ENCODE measurements at places on chromosomes 7 and 10.

DNA sequence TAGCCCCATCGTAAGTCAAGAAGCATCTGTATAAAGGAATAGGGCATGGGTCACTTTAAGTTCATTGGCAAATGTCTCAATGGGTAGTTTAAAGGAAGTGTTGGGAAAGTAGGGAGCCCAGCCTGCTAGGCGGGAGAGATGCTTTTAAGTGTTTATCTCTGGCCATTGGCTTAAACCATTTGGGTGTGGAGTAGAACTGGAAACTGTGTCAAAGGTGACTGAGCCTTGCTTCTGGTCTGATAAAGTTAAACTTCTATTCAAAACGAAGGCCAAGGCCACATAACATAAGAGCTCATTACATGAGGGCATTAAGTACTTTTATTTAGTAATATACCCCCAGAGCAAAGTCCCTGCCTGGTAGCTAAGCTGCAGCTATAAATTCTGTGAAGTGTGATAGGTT lies 148.7 kb downstream of the SPAG6 start:
- no peak for DNase-seq

- DNase-seq: peak; percentile 47
Measured at GRCh38 chr10:60964257-60965235, 20.6 kb upstream of the RHOBTB1 start.

DNA sequence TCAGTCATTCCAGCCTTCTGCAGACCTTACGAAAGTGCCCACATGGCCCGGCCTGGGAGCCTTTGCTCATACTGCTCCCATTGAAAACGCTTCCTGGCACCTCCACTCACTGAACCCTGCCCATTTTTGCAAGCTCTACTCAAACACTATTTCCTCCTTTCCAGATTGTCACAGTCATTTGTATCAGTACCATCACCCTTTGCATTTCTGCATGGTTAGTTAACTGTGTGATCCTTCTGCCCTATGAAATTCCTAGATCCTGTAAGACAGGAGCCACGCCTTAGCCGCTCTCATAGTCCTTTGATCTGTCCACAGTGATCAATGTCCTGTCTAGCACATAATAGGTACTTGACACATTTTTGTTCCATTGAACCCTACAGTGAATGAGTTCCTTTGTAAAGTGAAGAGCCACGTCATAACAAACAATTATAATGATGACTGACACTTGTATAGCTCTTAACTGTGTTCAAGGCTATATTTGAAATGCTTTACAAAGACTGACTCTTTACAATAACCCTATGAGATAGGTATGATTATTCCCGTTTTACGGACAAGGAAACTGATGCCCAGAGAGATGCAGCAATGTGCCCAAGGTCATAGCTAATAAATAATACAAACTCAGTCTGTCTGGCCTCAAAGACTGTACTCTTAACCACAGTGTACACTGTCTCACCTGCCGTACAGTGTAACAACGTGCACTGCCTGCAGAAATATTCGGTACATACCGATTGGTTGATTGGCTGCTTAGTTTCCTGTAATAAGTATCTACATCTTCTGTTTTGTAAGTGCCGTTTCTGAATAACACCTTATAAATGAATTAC lies 16.6 kb upstream of the ITIH2 start:
- DNase-seq: no peak

GRCh38 chr7:99312316-99313203 lies 13.1 kb upstream of the ARPC1A start:
- peak; percentile 12 for DNase-seq

GRCh38 chr7:72028267-72028666 lies 383.9 kb downstream of the CALN1 start:
- no peak for DNase-seq

GRCh38 chr10:33092596-33092995 lies 134.6 kb upstream of the ITGB1 start:
- DNase-seq: no peak

- no peak for DNase-seq
Measured at GRCh38 chr10:6203331-6204062, 765 bp downstream of the PFKFB3 start.

DNA sequence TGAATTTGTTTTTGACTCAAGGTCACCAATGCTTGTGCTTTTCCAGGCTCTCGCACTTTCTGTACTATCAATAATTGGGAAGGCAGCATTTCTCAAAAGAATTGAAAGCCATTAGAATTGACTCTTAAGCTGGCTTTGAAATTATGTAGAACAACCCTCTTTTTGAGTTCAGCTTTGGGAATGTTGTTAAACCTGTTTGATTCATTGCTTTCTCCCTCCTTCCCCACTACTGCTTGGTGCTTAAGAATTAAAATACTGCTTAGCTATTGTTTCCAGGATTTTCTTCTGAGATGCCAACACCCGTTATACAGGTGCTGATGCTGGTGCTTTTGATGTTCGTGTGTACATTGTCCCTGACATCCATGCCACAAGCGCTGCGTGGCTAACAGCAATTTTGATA lies 15.5 kb upstream of the FZD8 start:
- no peak for DNase-seq

DNA sequence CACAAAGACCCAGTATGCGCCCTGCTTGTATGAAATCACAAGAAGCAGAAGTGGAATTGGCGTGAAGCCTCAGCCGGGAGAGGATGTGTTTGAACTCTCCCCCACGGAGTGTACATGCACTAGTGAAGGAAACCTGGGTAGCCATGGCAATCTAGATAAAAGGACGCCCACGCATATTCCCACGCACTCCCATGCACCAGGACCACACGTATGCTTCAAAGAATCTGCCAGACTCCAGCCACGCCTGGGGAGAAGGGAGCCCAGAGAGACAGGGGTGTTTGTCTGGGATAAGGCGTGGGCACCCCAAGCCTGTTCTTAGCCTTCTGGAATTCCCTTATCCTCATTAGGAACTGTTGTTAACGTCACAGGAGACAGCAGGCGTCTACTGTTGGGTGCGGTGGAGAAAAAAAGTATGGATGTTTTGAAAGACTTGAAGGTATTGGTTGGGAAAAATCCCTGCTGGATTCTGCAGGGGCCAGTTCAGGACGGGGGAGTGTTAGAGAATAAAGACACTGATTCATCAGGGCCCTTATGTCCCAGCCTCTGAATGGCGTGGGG lies 28.9 kb upstream of the ECHDC3 start:
- no peak for DNase-seq

DNA sequence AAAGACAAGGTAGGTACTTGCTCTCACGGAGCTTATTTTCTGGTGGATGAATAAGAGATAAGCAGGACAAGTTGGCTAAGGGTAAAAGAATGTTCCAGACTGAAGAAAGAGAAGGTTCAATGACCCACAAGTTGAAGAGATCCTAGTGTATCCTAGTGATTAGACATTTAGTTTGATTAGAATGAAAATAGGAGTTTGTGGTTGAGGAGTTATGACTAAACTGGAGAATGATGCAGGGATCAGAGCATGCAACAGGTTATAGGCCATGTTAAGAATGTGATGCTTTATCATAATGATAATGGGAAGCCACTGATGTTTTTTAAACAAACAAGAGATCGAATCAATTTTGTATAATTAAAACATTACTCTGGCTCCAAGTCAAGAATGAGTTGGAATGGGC lies 357.2 kb downstream of the HPSE2 start:
- no peak for DNase-seq

- no peak for DNase-seq
Measured at GRCh38 chr7:93238748-93239147, 6.6 kb downstream of the VPS50 start.

DNA sequence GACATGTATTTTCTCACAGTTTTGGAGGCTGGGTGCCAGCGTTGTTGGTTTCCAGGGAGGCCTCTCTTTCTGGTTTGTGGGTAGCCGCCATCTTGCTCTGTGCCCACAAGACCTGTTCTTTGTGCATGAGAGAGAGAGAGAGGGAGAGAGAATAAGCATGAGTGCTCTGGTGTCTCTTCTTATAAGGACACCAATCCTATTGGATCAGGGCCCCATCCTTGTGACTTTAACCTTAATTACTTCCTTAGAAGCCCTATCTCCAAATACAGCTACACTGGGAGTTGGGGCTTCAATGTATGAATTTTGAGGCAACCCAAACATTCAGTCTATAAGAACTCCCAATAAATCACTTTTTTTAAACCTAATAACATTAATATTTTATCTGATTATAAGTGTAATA lies 114.6 kb downstream of the PARP12 start:
- no peak for DNase-seq

- DNase-seq: no peak
Measured at GRCh38 chr7:134839298-134839697, 59.9 kb downstream of the CALD1 start.

- no peak for DNase-seq
Measured at GRCh38 chr10:23172429-23173213, 19.5 kb upstream of the PTF1A start.

DNA sequence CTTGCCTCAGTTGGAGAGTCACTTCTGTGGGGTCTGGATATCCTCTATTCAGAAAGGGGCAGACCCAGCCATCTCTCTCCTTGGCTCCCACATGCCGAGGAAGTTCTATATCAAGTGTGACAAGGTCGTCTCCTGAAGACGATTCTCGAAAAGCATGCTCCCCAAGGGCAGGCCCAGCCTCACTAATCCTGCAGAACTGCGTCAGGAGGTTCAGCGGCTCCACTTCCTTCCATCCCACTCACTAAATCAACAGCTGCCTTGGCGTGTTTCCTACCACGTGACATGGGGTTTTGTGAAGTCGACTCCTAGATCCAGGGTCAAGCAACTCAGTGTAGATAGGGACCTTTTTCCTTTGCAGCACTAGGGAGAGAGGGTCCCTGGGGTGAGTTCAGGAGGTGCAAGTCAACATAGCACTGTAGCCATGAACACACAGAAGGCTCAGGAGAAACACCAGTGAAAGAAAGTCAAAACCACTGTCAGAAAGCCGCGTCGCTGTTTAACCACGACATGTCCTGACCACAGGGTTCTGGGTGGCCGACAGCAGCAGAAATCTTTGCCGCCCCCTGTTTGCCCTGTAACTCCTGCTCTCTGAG lies 156.4 kb downstream of the PRPF18 start:
- no peak for DNase-seq

- no peak for DNase-seq
Measured at GRCh38 chr7:83655951-83656556, 7.1 kb upstream of the SEMA3E start.

DNA sequence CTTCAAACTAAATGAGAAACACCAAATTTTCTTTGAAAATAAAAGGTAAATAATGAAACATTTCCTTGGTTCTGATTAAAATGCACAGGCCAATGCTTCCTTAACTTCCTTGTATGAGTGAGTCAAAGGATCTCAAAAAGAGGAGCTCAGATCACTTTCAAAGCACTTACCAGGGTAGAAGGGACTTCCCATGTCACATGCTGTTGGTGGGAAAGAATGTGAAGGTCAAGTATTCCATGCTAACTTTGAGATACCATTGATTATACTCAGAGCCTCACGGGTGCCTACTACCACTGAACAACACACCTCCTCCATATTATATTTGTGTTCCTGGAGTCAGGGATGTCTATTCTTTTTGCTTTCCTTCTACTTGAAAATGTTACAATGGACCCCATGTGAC lies 233.5 kb upstream of the KIAA1217 start:
- no peak for DNase-seq

- DNase-seq: no peak
Measured at GRCh38 chr7:122082670-122083069, 61.4 kb downstream of the AASS start.

DNA sequence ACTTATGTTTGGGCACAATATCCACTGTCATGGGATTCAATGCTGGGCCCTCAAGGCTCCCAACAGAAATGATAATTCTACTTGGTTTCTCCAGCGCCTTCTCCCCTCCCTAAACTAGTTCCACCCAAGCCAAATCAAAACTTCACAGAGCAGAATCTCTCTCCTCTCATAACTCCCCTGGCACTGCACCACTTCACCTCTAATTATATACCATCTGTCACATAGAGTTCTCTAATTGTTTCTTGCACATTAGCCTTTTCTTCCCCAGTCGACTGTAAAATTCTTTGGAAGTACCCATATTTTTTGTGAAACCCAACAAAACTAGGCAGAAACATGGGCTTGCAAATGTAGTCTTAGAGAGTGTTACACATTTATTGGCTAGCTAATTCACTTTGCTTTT lies 8.1 kb downstream of the SGMS1 start:
- DNase-seq: no peak

DNA sequence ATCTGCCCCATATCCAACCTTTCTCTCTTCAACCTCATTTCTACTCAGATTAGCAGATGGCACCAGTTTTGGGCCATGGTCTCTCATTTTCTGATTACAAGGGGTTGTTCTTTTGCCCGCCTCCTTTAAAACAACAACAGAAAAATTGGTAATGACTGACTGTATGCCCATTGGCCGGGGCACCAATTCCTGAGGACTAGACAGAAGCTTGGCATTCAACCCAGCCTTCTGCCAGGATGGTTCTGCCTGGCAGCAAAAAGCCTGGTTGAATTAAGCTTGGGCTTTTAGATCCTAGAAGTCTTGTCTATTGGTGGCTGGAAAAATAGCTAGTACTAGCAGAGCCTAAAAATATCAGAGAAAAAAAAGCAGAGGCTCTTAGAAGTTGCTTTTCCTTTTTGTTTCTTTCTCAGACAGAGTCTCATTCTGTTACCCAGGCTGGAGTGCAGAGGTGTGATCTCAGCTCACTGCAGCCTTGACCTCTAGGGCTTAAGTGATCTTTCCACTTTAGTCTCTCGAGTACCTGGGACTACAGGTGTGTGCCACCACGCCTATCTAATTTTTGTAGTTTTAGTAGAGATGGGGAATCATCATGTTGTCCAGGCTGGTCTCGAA lies 402.6 kb downstream of the AUTS2 start:
- no peak for DNase-seq

- no peak for DNase-seq
Measured at GRCh38 chr10:44830022-44830421, 81.1 kb upstream of the TMEM72 start.

DNA sequence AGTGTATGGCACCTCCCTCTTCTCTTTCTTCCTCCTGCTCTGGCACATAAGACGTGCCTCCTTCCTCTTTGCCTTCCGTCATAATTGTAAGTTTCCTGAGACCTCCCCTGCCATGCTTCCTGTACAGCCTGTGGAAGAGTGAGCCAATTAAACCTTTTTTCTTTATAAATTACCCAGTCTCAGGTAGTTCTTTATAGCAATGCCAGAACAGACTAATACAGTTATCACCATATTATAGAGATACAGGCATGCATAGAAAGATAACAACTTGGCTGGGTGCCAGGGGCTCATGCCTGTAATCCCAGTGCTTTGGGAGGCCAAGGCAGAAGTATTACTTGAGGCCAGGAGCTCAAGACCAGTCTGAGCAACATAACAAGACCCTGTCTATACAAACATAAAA lies 53.2 kb downstream of the GCC1 start:
- DNase-seq: no peak

- DNase-seq: no peak
Measured at GRCh38 chr7:110144599-110144998, 946.3 kb upstream of the LRRN3 start.

- DNase-seq: no peak
Measured at GRCh38 chr10:46540412-46541016, 15.9 kb downstream of the GPRIN2 start.

All from iPS DF 19.7 (cell line).